Stimulated activated CD4-positive, alpha-beta T cell treated with anti-CD3 and anti-CD28 coated beads, Interleukin-4, amount 100 ng/mL, for 24 hours (primary cell): ENCODE measurements at places on chromosomes 7 and 10.

- DNase-seq: no peak
These were observed 824.1 kb downstream of the CCSER2 start for GRCh38 chr10:85152496-85152895.

DNA sequence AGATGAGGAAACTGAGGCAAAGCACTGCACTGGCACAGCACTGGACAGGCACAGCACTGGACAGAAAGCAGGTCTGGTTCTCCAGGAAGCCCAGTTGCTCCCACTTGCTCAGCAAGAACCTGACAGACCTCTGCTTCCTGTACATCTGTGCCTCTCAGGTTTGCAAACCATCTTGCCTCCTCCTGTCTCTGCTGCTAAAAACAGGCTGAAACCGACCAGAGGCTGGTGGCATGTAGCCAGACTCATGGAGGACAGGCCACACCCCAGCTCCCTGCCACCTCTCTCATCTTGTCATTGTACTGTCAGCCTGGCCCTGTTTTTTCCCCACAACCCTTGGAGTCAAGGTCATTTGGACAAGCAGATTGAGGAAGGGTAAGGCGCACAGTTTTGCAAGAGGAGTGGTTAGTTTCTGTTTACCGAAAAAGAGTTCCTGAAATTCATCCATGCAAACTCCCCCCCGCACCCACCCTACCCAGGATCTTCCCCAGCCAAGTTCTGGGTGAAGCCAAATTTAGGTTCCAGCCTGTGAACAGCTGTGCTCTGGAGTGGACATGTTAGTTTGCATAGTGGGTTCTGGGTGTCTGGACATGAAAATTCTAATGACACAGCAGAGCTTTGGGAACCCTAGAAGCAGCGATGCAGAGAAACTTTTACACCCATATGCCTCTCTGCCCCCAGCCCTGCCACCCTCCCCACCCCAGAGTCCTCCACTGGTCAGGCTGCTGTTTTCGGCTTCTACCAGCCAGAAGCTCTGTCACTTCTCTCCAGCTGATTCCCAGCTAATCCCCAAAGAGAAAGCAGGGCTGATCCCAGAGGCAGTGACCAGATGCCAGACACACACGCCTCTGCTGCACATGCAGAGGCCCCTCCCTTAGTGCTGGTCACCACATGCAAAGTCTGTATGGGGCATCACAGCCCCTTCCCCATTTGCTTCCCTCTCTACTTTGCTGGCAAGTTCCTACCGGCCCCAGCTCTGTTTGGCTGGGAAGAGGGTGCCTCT is 8.5 kb upstream of the C10orf105 start:
- DNase-seq: peak; percentile 66

GRCh38 chr7:27784399-27785053 is 44.6 kb downstream of the TAX1BP1 start:
- DNase-seq: peak; percentile 47

DNA sequence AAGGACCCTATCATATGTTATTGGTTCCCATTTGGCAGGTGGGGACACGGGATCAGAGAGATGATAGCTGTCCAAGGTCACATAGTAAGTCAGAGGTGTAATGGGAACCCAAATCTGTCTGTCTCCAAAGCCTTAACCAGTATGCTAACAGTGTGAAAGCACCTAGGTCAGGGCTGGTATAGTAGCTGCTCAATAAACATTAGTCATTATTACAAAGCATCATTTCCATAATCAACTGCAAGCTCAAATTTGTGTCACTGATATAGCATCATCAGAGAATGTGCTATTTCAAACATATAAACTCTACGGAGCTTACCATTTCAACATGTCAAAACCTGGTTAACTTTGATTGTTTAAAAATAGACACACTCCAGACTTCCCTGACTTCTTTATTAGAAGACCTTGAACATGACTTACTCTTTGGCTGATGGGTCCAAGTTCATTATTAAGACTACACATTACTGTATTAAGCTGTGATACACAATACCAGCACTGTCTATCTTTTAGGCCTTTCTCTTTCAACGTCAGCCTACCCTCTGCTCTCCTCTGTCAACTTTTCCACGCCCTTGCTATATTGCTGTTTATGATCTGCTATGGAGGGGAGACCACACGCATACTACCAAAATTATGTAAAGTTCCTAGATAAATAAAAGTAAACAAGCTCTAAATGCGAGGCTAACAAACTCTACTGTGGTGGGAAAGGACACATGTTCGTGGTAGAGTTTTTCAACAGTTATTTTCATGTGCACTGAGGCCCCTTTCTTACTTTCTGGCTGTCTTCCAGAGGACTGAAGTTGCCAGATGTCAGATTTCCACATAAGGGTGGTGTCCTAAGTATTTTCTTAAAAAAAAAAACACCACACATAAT is 33.6 kb downstream of the DNMBP start:
- no peak for DNase-seq

GRCh38 chr10:106565546-106565945 is 599.0 kb downstream of the SORCS1 start:
- no peak for DNase-seq

GRCh38 chr7:152661479-152661878 is 14.5 kb downstream of the XRCC2 start:
- DNase-seq: no peak

- DNase-seq: no peak
These were observed 9.7 kb upstream of the EDRF1 start for GRCh38 chr10:125709553-125710474.

GRCh38 chr7:138563808-138564207 is 103.7 kb downstream of the TRIM24 start:
- no peak for DNase-seq

GRCh38 chr7:28142650-28143049 is 37.9 kb downstream of the JAZF1 start:
- no peak for DNase-seq

DNA sequence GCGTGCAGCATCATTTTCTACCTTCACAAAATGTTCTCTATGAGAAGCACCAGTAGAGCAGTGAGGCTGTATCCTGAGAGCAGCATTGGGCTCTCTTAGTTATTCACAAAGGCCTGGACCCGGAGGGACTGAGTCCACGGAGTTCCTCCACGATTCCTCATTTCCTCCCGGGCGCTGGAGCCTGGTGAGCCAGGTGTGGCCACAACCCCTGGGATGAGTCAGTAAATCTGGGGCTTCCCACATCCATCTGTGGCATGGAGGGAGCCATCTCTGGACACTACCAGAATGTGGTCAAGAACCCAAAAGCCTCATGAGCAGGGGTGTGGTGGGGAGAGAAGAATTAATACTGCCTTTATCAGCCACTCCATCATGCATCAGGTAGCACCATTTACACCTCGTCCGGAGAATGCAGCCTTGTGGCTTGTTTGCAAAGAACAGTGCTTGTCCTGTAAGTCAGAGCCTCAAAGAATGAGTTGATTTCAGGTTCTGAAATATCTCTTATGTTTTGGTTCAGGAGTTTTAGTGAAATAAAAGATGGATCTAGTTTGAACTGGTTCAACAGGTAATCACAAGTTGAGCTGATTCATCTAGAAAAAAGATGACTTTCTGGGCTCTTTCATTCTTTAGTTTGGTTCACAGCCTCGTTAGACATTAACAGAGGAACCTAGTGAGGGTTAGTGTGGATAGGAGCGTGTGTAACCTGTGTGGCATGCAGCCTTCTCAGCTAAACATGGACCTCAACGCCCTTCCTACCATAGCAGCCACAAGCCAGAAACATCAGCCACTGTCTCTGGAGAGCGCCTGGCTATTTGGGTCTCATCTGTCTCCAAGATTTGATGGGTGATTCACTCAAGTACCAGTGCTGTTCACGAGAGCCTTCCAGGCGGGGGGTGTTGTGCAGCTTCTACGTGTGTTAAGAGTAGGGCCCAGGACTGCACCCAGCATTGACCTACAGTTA is 95.2 kb downstream of the WDR37 start:
- DNase-seq: no peak

GRCh38 chr7:49333180-49333881 is 409.0 kb downstream of the CDC14C start:
- DNase-seq: no peak

- no peak for DNase-seq
These were observed 6.3 kb downstream of the VPS26A start for GRCh38 chr10:69130251-69130650.

DNA sequence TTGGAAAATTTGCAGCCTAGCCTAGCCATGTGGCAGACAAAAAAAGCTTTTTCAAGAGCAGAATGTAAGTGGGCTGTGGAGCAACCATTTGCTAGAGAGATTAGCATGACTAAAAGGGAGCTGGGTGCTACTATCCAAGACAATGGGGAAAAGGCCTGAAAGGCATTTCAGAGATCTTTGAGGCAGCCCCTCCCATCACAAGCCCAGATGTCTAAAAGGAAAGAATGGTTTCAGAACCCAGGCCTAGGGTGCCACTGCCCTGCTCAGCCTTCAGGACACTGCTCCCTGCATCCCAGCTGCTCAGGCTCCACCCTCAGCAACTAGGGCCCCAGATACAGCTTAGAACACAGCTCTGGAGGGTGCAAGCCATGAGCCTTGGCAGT is 24.7 kb downstream of the PNLIPRP3 start:
- no peak for DNase-seq

- DNase-seq: no peak
These were observed 341.8 kb upstream of the SEMA3A start for GRCh38 chr7:84536271-84536870.

GRCh38 chr7:978416-979091 is 3.2 kb upstream of the COX19 start:
- no peak for DNase-seq

- no peak for DNase-seq
These were observed 56.2 kb upstream of the PDCD4 start for GRCh38 chr10:110815354-110816004.

- DNase-seq: no peak
These were observed 114.5 kb downstream of the HIP1 start for GRCh38 chr7:75624134-75624832.

GRCh38 chr7:135274495-135275268 is 41.0 kb downstream of the STRA8 start:
- peak; percentile 81 for DNase-seq

DNA sequence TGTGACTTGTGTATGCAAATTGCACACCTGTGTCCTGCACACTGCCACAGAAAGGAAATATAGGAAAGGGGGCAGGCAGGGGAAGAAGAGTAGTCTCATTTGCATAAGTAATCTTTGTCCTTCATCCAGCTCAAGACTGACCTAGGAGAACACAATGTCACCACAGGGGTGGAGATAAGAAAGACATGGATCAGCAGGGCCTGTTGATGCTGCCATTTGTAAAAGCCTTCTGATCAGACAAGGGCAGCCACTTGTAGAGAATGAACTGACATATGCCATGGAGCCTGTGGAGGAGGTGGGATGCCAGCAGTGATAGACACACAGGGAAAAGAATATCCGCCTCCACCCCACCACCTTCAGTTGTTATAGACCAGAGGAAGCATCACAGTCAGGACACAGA is 528.9 kb downstream of the HTR7 start:
- DNase-seq: no peak

GRCh38 chr10:60985951-60986350 is 42.0 kb upstream of the RHOBTB1 start:
- no peak for DNase-seq

DNA sequence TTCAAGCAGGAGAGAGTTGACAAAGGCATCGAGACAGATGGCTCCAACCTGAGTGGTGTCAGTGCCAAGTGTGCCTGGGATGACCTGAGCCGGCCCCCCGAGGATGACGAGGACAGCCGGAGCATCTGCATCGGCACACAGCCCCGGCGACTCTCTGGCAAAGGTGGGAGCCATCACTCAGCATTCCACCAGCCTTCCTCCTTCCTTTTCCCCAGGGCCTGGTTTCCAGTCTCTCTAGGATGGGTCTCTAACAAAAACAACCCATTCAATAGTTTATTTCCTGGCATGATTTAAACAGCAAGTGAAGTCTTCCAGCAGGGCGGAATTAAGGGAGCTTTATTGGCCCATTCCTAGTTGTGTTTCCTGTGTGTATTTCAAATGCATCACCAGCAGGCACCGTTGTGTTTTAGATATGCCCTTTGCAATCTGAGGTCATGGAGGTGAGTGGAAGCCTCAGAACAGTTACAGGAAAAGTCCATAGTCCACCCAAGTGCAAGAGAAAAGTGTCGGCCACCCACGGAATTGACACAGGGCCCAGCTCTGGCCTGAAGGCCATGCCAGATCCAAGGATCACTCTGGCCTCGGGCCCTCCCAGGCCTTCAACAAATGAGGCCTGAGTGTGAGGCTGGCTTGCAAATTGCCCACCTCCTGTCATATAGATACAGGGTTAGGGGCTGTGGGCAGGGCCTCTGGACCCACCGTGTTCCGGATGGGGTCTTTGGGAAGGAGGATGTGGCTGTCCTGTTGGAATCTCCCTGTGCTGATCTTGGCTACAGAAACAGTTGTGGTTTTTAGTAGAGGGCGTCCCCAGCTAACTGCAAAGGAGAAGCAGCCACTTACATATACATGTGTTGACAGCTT is 46.9 kb upstream of the TRIM8 start:
- DNase-seq: no peak

- DNase-seq: no peak
These were observed 293.7 kb downstream of the POU6F2 start for GRCh38 chr7:39271402-39271801.

DNA sequence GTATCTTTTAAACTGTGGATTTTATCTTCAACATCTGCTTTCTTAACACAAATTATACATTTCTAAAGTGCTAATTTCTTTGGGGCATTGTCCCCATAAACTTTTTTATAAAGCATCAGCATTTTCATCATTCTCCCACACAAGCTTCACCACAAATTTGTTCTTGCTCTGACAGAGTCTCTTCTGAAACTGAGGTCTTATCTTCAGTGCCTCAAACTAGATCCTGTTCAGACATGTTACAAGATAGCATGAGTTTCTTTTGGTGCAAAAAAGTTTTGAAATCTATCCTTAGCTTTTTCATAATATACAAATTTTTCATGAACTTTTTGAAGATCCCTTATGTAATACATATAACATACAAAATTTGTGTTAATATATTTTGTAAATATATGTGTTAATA is 346.6 kb downstream of the IPMK start:
- DNase-seq: no peak

DNA sequence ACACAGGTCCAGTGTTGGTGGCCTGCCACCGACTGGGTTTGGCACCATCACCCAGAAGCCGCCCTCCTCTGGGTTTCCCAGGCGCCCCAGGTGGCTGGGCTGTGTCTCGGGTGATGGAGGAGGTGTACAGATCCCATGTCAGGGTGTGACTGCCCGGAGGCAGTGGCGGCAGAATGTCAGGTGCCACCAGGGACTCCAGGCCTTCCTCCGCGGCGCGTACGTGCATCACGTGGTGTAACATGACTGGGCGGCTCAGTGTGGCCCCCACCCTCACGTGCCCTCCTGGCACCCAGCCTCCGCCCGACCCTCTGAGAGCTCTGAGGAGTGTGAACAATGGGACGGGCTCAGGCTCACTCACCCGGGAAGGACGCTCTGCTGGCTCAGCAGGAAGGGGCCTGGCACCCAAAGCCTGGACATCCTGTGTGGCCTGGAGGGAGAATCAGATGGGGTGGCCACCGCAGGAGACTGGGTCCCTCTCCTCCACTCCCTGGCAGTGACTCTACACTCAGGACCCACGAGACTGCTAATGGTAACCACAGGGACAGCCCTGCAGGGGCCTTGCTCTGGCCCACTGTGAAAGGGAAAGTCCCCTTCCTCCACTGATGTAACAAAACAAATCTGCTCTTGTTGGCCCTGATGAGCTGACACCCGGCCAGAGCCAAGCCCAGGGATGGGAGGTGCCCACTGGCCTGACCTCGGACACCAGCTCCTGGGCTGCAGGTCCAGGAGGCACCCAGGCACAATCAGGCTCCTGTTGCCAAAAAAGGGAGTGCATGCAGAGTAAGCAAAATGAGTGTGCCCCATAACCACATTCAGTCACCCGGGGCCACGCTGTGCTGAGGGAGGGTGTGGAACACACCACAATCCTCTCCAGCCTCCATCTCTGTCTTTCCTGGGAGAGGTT is 164.8 kb downstream of the PRKAG2 start:
- DNase-seq: no peak

- DNase-seq: no peak
These were observed 32.5 kb upstream of the GPR158 start for GRCh38 chr10:25142116-25142864.

- no peak for DNase-seq
These were observed 322.3 kb downstream of the GLRX3 start for GRCh38 chr10:130458509-130458908.
